ENCODE measurements at places on chromosomes 13 and 19. TPM values are rescaled to one million over a fixed set of nuclear protein-coding genes. Genes with fewer than 3 reads are reported as not detected.

DNA sequence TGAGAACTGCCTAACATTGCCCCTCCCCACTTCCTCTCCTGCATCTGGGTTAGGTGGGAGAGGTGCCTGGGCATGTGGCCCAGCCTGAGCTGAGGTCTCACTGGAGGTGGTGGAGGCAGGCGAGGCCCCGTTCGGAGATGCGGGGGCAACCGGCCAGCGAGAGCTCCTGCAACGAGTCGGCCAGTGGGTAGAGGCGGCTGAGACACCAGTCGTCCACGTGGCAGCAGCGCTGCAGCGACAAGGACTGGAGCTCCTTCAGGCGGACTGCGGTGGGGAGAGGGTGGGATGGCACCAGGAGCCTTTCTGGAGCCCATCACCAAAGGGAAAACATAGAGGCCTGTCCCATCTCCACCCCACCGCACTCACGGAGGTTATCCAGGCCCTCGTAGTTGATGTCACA lies 6.0 kb upstream of the B3GNT8 start:
- DNase-seq: no peak

DNA sequence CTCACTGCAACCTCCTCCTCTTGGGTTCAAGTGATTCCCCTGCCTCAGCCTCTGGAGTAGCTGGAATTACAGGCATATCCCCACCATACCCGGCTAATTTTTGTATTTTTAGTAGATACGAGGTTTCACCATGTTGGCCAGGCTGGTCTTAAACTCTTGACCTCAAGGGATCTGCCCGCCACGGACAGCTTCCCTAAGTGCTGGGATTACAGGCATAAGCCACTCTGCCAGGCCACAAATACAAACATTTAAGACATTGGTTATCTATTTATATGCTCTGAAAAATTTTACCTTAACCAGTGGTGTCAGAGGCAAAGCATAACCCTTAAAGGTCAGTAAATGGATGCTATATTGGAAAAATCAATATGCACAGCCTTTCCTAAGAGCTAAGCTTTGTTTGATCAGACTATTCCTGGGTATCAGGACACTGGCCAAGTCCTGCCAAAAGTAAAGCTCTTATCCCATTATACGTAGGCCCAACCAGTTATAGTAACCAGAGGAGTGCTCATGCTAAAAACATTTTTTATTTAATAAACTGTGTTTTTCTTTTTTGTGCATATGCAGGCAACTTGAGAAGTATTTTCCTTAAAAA lies 56.4 kb upstream of the STARD13 start:
- DNase-seq: no peak

PSG6 gene
- not detected for polyA plus RNA-seq

DNA sequence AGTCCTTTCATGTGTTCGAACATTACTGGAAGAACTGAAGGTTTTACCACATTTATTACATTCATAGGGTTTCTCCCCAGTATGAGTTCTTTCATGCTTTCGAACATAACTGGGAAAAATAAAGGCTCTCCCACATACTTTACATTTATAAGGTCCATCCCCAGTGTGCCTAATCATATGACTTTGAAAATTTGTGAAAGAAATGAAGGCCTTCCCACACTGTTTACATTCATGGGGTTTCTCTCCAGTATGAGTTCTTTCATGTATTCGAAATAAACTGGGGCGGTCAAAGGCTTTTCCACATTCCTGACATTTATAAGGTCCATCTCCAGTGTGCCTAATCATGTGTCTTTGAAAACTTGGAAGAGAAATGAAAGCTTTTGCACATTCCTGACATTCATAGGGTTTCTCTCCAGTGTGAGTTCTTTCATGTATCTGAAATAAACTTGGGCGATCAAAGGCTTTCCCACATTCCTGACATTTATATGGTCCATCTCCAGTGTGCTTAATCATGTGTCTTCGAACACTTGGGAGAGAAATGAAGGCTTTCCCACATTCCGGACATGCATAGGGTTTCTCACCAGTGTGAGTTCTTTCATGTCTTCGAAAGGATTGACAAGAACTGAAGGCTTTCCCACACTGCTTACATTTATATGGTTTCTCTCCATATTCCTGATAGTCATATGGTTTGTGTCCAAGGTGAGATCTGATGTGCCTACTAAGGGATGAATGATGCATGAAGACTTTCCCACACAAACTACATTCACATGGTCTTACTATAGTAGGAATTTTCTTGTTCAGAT lies 24.0 kb downstream of the ZNF564 start:
- no peak for DNase-seq

- no peak for DNase-seq
Observed at GRCh38 chr19:38650172-38650775, 2.8 kb downstream of the ACTN4 start.

CDX2 gene
- not detected for polyA plus RNA-seq

- DNase-seq: no peak
Observed at GRCh38 chr19:39206122-39206521, 2.1 kb upstream of the SYCN start.

- no peak for DNase-seq
Observed at GRCh38 chr19:48578891-48579290, 26.9 kb downstream of the SULT2B1 start.

DNA sequence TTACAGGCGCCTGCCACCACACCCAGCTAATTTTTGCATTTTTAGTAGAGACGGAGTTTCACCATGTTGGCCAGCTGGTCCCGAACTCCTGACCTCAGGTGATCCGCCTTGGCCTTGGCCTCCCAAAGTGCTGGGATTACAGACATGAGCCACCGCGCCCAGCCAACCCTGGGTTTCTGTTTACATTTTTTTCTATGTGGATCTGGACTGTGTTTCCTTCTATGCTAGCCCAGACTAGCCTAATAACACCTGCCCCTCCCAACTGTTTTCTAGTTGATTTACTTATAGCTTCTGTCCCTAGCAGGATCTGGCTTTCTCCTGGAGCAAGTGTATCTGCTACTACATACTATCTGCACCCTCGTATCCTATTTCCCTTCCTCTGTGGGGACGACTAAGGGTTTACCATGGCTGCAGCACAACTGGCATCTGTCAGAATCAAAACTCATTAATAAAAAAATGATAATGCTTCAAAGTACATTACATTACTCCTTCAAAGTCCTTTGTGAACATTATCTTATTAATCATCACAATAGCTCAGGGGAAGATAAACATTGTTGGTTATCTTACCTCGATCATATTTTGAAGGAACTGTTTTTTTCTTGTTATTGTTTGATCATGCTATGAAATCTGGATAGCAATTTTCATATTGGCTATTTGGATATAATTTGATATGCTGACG lies 228.3 kb downstream of the KLF5 start:
- DNase-seq: no peak

ERFL gene
- 0.14 TPM for polyA plus RNA-seq

DNA sequence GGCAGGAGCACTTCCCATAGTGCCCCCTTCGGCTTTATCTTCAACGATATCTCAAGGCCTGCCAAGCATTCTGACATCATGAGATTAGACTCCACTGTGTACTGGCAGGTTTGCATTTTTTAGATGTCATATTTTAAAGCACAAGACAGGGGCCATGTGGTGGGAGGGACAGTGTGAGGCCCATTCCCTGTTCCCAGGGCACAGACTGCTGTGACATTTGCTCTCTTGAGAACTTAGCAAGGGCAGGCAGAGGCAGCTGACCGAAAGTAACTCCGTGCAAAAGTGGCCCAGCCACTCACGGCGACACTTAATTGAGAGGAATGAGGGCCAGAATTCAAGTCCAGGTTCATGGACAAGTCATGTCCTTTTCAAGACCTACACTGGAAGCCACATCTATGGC lies 201.8 kb downstream of the COL4A1 start:
- no peak for DNase-seq

- DNase-seq: no peak
Observed at GRCh38 chr19:1970806-1971502, 30.0 kb downstream of the CSNK1G2 start.

DNA sequence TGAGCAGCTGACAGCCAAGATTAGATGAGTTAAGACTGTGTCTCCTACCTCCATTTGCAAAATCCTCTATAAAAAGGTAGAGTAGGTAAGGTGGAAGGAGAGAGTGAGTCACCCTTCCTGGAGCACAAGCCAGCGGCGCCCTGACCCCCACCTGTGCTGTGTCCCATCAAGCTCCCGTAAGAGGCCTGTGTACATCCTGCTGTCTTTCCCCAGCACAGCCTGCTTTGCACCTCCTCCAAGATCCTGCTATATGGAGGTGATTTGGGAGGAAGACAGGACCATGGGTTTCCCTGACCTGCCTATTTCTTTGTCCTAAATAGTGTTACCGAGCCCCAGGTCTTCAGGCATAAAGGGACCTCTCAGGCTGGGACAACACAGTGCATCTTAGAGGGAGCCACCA lies 62.3 kb upstream of the UQCRFS1 start:
- no peak for DNase-seq

- DNase-seq: no peak
Observed at GRCh38 chr13:79998381-79998880, 342.5 kb downstream of the SPRY2 start.

DNA sequence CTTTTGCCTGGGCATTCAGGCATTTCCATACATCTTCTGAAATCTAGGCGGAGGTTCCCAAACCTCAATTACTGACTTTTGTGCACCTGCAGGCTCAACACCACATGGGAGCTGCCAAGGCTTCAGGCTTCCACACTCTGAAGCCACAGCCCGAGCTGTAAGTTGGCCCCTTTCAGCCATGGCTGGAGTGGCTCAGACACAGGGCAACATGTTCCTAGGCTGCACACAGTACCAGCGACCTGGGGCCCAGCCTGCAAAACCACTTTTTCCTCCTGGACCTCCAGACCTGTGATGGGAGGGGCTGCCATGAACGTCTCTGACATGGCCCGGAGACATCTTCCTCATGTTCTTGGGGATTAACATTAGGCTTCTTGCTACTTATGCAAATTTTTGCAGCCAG lies 1558.2 kb upstream of the PCDH20 start:
- DNase-seq: no peak

- no peak for DNase-seq
Observed at GRCh38 chr19:38653028-38653571, 5.7 kb downstream of the ACTN4 start.

C1QTNF9 gene
- 0.14 TPM for polyA plus RNA-seq

- DNase-seq: peak; percentile 20
Observed at GRCh38 chr13:50129081-50129705, 113.9 kb downstream of the KCNRG start.

GRCh38 chr19:35128398-35129057 lies 6.3 kb downstream of the LGI4 start:
- DNase-seq: no peak

ATXN8OS gene
- polyA plus RNA-seq: 0.29 TPM

GRCh38 chr13:97327506-97328221 lies 105.5 kb downstream of the MBNL2 start:
- DNase-seq: no peak

- DNase-seq: no peak
Observed at GRCh38 chr19:18141031-18141430, 11.9 kb upstream of the PIK3R2 start.

C5AR2 gene
- 0.35 TPM for polyA plus RNA-seq

DNA sequence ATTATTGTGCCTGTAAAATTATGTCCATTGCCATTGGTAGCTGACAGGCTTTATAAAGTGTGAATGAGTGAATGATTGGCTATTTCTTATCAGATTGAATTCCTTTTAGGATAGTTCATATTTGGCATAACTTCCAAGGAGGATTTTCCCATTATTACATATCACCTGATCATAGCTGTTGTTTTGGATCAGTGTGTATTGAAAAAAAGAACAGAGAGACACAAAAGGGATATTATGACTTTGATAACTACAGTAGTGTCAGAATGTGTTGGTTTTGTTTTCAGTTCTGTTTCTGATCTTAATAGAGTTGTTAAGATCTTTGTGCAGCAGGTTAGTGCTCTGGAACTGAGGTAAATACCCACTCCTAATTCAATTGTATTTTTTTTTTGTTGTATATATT lies 103.8 kb downstream of the LRCH1 start:
- DNase-seq: no peak

DNA sequence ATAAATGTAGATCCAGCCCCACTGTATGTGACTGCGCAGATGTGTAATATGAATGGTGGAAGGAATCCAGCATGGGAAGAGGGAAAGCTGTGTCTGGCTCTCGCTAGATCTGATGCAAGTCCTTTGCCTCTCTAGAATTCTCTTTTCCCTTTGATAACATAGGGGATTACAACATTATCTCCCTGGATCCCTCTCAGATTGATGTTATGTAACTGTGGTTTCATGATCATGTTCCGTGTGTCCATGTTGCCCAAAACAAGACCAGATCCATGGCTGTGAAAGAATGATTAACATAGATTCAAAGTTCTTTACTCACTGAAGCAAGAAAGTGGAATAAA lies 184.0 kb upstream of the UBL3 start:
- DNase-seq: no peak

DNA sequence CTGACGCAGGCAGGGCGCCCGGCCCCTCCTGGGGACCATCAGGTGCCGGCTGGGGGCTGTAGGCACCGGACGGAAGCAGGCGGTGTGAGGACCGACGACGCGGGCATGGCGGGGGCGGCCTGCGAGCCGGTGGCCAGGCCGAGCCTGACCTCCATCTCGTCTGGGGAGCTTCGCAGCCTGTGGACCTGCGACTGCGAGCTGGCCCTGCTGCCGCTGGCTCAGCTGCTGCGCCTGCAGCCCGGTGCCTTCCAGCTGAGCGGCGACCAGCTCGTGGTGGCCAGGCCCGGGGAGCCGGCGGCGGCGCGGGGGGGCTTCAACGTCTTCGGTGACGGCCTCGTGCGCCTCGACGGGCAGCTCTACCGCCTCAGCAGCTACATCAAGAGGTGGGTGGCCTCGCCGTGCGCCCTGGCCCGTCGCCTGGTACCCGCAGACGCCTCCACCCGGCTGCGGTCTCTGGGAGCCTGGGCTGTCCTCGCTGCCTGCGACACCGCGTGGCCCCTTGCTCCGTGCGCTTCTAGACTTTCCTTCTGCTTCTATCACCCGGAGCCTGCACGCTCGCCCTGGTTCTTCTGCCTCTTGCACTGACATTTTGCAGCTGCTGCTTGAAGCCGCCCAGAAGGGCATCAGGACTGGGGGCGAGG lies 460 bp downstream of the MEDAG start:
- DNase-seq: no peak

DNA sequence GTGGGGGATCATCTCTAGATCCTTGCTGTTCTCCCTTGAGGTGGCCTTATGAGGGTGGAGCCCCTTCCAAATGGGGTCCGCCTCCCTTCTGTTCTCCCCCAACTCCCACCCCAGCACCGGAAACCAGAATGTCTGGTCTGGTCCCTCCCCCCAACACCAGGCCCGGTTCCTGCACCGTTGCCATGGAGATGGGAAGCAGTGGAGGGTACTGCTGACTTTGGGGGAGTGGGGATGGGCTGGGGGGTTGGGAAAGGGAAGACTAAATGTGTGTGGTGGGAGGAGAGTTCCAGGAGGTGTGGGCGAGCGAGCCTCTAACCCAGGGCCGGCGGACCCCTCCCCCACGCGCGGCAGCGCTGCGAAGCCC lies 1.7 kb downstream of the SHANK1 start:
- DNase-seq: no peak

PSG5 gene
- not detected for polyA plus RNA-seq

All from left renal pelvis (tissue), 4 donors.